ENCODE measurements at places on chromosomes 2 and 18. TPM values are rescaled to one million over a fixed set of nuclear protein-coding genes. Genes with fewer than 3 reads are reported as not detected.

- H3K27ac ChIP-seq = no peak overlapping the region
- peaks cover 3% of the 10 kb centered on the region for H3K27me3 ChIP-seq
- H3K4me1 ChIP-seq = peaks cover 42% of the 10 kb centered on the region
- peak overlapping the region; percentile 82 for H3K4me3 ChIP-seq
- H3K36me3 ChIP-seq = no peaks in the 10 kb centered on the region
Observed at GRCh38 chr2:31233231-31233630, 721 bp upstream of the EHD3 start.

DSC2 gene
- total RNA-seq = not detected

DNA sequence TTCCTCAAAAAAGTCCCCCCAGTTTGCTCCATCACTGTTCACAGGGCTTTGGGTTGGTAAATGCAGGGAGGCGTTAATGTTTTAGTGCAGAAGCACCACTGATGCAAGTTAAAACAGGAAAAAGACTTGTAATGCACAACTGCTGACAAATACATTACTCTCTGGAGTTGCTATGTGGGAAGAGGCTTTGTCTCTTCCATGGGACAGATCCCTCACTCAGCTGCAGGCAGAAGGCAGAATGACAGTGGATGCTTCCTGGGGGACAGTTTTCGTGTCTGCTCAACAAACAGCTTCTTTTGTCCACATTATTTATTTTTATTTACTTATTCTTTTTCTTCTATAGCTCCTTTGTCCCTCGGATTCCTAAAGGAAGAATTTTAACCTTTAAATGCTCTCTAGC is 22.7 kb upstream of the KCNE4 start:
- H3K27me3 ChIP-seq = no peaks in the 10 kb centered on the region
- H3K27ac ChIP-seq = no peak overlapping the region
- H3K4me3 ChIP-seq = no peak overlapping the region
- H3K36me3 ChIP-seq = peaks cover 26% of the 10 kb centered on the region
- no peak for DNase-seq
- H3K4me1 ChIP-seq = peaks cover 44% of the 10 kb centered on the region

DNA sequence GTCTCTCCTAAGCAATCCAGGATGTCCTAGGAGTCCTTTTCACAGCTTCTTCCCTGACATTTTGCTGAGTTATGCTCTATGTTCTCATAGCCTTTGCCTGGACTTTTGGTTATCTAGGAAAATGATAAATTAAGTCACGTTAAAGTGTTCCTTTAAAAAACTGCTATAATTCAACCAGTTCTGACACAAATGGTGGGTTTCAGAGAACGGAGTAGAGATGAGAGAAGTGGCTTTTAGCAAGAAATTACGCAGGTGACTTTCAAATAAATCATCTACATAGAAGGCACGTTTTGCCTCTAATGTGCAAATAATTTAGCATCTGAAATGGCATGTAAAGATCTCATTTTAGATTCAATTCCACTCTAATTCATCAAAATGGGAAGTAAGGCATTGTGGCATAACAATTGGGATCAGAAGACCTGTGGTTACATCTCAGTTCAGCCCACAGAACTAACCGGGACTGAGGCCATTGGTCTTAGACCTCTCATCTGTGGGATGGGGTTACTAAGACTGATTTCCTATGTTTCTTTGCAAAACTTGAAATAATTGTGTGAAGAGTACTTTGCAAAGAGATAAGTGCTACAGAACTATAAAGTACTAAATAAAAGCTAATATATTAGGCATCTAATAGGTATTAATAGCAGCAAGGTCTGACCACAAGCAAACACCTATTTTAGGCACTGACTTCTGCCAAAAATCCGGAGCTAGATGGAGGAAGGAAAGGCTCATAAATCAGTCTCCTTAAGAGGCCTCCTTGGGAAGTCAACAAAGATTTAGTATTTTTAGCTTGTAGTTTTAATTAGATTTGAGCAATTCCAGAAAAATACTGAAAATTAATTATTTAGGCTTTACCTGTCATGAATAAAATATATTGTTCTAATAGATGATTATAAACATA is 211.4 kb downstream of the PIEZO2 start:
- H3K36me3 ChIP-seq = no peaks in the 10 kb centered on the region
- peaks cover 16% of the 10 kb centered on the region for H3K27me3 ChIP-seq
- DNase-seq = no peak
- H3K4me1 ChIP-seq = peaks cover 9% of the 10 kb centered on the region

TLX2 gene
- total RNA-seq = 0.23 TPM

CTIF gene
- 79.3 TPM for total RNA-seq

UGT1A9 gene
- total RNA-seq = not detected

DNA sequence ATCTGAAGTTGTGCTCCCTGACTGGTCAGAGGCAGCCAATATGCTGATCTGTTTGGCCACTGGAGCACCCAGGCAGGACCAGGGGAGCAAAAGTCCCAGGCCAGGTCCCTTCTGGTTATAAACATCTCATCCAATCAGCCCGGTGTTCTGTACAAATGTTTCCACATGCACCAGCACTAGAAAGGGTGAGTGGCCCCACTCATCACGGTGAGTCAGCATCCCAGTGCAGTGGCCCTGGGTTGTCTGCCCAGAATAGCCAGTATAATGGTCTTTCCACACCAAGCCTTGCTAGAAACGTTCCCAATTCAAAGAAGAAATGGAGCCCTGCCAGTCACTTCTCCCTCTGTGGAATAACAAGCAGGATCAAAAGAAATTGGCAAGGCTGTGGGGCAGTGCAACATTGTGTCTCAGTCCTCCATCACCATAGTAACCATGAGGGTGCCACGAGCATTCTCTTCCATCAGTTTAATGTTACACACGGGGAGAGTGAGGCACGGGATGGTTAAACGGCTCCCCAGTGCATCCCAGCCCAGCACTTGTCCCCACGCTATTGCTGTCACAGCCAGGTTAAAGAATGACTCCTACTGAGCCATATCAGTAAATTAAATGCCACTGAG is 174.9 kb downstream of the SEPTIN10 start:
- peaks cover 25% of the 10 kb centered on the region for H3K4me1 ChIP-seq
- H3K4me3 ChIP-seq = no peak overlapping the region
- H3K27ac ChIP-seq = peak overlapping the region; percentile 47
- H3K27me3 ChIP-seq = peaks cover 7% of the 10 kb centered on the region
- peak; percentile 46 for DNase-seq
- peaks cover 44% of the 10 kb centered on the region for H3K36me3 ChIP-seq

GRCh38 chr2:97844311-97844859 is 131.0 kb downstream of the ZAP70 start:
- H3K4me1 ChIP-seq = peaks cover 10% of the 10 kb centered on the region
- H3K36me3 ChIP-seq = peaks cover 22% of the 10 kb centered on the region

GRCh38 chr2:233702238-233702637 is 9.5 kb downstream of the UGT1A6 start:
- H3K4me1 ChIP-seq = peaks cover 5% of the 10 kb centered on the region
- H3K36me3 ChIP-seq = no peaks in the 10 kb centered on the region
- H3K4me3 ChIP-seq = no peak overlapping the region
- DNase-seq = no peak
- 0 out of 2 replicates have a peak, but pooled peaks cover 2% of the 10 kb centered on the region for H3K27me3 ChIP-seq

CFAP221 gene
- not detected for total RNA-seq

GRCh38 chr2:197217541-197217940 is 93.0 kb downstream of the ANKRD44 start:
- H3K27ac ChIP-seq = no peak overlapping the region
- H3K4me3 ChIP-seq = no peak overlapping the region
- peaks cover 18% of the 10 kb centered on the region for H3K4me1 ChIP-seq
- H3K27me3 ChIP-seq = no peaks in the 10 kb centered on the region
- no peak for DNase-seq

DNA sequence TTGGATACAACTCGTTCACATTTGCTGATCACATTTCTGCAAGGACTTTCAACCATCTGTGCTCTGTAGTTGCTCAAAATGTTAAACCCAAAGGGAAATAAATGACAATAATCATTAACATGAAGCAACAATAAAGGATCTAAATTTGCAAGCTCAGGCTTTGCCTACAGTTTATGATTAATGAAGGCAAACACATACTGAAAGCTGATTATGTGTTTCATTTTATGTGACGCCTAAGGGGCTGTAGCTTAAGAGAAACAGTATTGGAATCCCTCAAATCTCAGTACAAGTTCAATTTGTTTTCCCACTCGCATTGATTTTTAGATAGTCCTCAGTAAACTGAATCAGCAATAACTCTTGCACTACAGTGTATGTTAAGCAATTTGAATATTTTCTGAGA is 160.3 kb upstream of the FSIP2 start:
- no peak overlapping the region for H3K27ac ChIP-seq
- no peaks in the 10 kb centered on the region for H3K4me1 ChIP-seq
- no peak overlapping the region for H3K4me3 ChIP-seq
- DNase-seq = no peak

IL1RN gene
- not detected for total RNA-seq

FAM110C gene
- not detected for total RNA-seq

- H3K27me3 ChIP-seq = peaks cover 6% of the 10 kb centered on the region
- no peaks in the 10 kb centered on the region for H3K36me3 ChIP-seq
- peaks cover 16% of the 10 kb centered on the region for H3K4me1 ChIP-seq
Observed at GRCh38 chr2:69994166-69994565, 32.7 kb upstream of the ASPRV1 start.

LAMA1 gene
- total RNA-seq = 0.83 TPM

GRCh38 chr2:48723129-48723528 is 32.4 kb downstream of the LHCGR start:
- no peaks in the 10 kb centered on the region for H3K36me3 ChIP-seq
- no peak overlapping the region for H3K4me3 ChIP-seq
- peaks cover 1% of the 10 kb centered on the region for H3K27me3 ChIP-seq
- H3K27ac ChIP-seq = no peak overlapping the region
- H3K4me1 ChIP-seq = no peaks in the 10 kb centered on the region

- DNase-seq = no peak
- peaks cover 8% of the 10 kb centered on the region for H3K4me1 ChIP-seq
- no peaks in the 10 kb centered on the region for H3K27me3 ChIP-seq
Observed at GRCh38 chr2:240595381-240596079, 9.0 kb downstream of the CAPN10 start.

DNA sequence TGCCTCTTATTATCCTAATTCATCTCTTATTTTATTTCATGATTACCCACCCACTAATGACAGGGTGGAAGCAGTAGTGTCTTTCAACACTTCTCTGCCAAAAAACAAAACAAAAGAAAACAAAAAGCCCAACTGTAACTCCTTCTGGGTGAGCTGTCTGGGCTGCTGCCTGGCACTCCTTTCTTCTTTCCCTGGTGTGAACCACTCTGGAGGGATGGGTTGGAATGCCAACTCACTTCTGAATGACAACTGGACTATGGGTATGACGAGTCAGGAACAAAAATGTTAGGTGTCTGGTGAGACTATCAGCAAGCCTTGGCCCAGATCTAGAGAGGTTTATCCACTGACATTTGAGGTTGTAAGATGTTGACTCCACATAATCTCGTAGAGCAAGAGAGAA is 88.3 kb upstream of the ITGB6 start:
- peak overlapping the region; percentile 37 for H3K4me3 ChIP-seq
- peaks cover 56% of the 10 kb centered on the region for H3K4me1 ChIP-seq
- DNase-seq = peak; percentile 35
- H3K27ac ChIP-seq = peak overlapping the region; percentile 79
- H3K36me3 ChIP-seq = peaks cover 74% of the 10 kb centered on the region

DNA sequence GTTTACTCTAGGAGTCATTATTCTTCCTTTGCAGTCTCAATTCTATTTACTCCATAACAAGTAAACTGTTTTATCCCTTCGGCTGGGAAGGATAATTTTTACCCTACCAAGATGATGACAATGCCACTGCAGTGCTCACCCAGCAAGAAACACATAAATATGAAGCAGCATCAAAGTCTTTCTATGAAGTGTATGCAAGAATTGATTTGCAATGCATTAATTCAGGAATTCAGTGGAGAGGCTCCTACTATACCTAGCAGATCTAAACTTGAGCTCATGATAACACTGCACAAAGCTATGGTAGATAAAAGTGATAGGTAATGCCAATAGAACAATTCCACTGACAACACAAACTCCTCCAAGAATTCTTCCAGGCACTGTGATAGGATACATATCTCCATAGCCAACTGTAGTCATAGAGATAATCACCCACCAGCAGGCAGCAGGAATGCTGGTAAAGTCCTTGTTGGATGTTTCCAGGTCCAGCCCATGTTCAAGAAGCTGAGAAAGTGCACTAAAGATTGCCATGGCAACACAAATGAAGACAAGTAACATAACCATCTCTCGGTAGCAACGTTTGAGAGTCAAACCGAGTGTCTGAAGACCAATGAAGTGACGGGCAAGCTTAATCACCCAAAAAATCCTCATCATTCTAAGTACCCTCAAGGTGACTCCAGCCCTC is 49.9 kb downstream of the KCNG3 start:
- H3K27me3 ChIP-seq = peaks cover 15% of the 10 kb centered on the region
- no peak for DNase-seq
- H3K4me3 ChIP-seq = no peak overlapping the region
- H3K4me1 ChIP-seq = no peaks in the 10 kb centered on the region

GRCh38 chr2:72673279-72673678 is 152.6 kb downstream of the EXOC6B start:
- no peak for DNase-seq
- H3K4me1 ChIP-seq = peaks cover 47% of the 10 kb centered on the region
- no peak overlapping the region for H3K4me3 ChIP-seq
- H3K36me3 ChIP-seq = no peaks in the 10 kb centered on the region
- no peaks in the 10 kb centered on the region for H3K27me3 ChIP-seq

- peaks cover 6% of the 10 kb centered on the region for H3K4me1 ChIP-seq
- H3K27ac ChIP-seq = no peak overlapping the region
- H3K27me3 ChIP-seq = peaks cover 1% of the 10 kb centered on the region
- H3K36me3 ChIP-seq = no peaks in the 10 kb centered on the region
- DNase-seq = no peak
Observed at GRCh38 chr2:132588576-132588975, 81.4 kb downstream of the LYPD1 start.

DNA sequence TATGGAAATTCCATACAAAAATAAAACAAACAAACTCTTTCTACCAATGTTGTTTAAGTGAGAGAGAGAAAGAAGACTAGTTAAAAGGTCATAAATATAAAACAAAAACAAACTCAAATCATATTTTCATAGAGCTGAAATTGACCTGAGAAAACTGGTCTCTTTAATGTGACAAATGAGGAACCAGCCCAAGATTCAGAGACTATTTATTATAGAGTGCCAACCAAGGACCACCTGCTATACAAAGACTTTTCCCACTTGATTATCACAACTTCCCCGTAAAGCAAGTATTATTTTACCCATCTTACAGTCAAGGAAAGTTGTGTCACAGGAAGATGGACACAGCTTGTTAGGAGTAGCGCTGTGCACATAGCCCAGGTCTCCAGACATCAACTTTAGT is 13.3 kb downstream of the ANKRD44 start:
- peaks cover 9% of the 10 kb centered on the region for H3K4me1 ChIP-seq
- no peaks in the 10 kb centered on the region for H3K27me3 ChIP-seq
- H3K27ac ChIP-seq = no peak overlapping the region
- peaks cover 10% of the 10 kb centered on the region for H3K36me3 ChIP-seq

DNA sequence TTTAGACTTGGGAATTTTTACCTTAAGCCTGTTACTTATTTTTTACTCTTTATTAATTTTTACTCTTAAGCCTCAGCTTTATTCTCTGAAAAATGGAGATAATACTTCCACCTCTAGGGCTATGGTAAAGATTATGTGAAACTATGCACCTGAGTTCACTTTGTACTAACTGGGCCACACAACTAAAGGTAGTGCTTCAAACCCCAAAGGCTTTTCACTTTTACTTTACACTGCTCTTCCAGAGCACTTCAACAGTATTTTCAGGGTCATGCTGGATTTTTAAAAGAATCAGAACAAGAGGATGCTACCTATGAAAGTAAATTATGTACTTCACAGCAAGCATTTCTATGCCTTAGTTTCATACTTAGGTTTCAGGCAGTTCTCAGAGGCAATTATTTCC is 27.8 kb downstream of the MEX3C start:
- no peaks in the 10 kb centered on the region for H3K36me3 ChIP-seq
- H3K27me3 ChIP-seq = no peaks in the 10 kb centered on the region
- no peak for DNase-seq
- H3K4me1 ChIP-seq = no peaks in the 10 kb centered on the region
- H3K4me3 ChIP-seq = no peak overlapping the region
- H3K27ac ChIP-seq = no peak overlapping the region

GRCh38 chr2:203739351-203739750 is 32.9 kb downstream of the CD28 start:
- H3K4me3 ChIP-seq = no peak overlapping the region
- H3K27ac ChIP-seq = no peak overlapping the region
- DNase-seq = no peak
- H3K27me3 ChIP-seq = peaks cover 2% of the 10 kb centered on the region
- H3K36me3 ChIP-seq = no peaks in the 10 kb centered on the region

Data from HFFc6 (cell line).